Renal cortical epithelial cell (primary cell): ENCODE measurements at places on chromosomes 5 and 9.

DNA sequence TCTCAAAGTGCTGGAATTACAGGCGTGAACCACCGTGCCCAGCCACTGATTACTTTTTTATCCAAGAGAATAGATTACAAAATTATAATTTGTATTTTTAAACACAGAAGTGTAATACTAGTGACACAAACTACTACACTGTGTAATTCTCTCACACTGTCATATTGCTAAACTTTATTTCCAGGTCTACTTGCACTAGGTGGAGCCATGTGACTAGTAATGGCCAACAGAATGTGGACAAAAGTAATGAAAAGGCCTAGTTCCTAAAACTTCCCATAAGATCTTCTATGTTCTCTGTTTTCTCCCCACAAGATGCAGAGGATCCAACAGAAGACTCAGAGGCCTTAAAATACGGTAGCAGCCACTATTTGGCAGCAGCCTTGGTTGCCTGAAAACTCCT is 27.3 kb downstream of the NADK2 start:
- DNase-seq = no peak

GRCh38 chr5:110896901-110897300 is 158.1 kb downstream of the SLC25A46 start:
- DNase-seq = no peak

GRCh38 chr5:38780945-38781344 is 64.9 kb upstream of the OSMR start:
- DNase-seq = peak; percentile 61

DNA sequence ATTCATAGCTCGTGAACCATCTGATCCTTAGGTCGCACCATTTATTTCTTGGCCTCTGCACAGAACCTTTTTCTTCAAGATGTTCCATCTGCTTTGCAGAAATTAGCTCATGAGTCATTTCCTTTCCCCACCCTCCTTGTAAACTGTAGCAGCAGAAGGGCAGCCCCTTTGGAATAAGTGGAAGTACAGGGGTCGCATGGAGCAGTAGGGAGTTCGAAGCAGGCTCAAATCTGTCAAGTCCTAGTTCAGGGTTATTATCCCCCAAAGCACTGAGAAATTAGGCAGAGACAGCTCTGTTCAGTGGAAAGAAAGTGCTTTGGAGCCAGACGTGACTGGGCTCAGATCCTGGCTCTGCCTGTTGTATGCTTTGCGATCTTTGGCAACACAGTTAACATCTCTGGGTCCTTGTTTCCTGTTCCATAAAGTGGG is 84.2 kb downstream of the SGCD start:
- peak; percentile 2 for DNase-seq

DNA sequence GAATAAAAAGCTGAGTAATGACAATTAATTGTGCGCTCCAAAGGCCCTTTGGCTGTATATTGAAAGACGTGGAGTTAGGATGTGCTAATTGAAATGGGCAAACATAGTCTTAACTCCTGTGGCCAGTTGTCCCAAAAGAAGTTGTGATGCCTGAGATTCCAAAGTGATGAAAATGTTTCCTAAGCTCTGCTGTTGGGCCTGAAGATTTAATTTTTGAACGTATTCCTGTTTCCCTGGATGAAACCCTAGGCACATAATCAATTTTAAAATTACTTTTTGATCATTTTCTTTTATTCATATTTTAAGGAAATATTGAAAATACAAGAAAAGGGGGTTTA is 87.9 kb downstream of the PRDM6 start:
- DNase-seq = no peak

GRCh38 chr5:101102506-101102905 is 199.4 kb upstream of the ST8SIA4 start:
- peak; percentile 51 for DNase-seq

DNA sequence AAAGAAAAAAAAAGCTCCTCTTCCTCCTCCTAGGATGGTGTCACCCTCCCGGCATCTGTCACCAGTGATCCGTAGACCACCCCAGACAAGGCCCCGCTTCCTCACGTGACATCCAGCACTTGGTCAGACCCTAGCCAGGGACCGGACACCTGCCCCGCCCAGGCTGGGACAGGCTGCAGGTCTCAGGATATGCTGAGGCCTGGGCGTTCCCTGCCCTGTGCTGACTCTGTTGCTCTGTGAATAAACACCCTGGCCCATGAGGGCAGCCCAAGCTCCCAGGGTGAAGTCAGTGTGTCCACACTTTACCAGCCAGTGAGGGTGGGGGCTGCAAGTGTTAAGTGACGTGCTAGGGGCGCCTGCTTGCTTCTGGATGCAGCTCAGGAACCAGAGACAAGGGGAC is 5.6 kb downstream of the EDF1 start:
- no peak for DNase-seq

DNA sequence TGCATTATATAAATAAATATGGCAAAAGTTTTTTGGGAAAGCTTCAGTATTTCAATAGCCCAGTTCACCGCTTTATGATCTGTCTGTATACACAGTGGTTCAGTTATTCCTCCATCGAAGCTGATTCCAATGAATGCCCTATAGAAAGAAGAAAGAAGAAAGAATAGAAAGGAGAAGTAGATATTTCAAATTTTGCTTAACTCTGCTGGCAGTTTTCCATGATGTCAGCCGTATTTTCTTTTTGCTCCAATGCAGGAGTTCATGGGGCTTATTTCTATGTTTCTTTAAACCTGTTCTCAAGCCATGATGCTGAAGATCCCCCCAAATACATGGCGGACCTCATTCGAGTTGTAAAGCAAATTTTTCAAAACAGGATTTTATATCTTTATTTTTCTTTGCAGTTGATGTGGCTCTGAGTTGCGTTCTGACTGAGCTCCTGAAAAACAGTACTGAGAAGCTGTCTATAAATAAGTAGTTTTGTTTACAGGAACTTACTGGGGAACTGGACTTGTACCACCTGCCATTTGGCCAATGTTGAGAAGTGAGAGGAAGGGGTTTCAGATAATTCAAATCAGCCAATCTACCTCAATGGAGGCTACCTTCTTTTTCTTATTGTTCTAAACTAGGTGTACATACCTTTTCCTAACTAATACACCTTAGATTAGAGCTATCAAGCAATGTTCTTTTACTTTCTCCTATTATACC is 418.5 kb upstream of the MEF2C start:
- no peak for DNase-seq

DNA sequence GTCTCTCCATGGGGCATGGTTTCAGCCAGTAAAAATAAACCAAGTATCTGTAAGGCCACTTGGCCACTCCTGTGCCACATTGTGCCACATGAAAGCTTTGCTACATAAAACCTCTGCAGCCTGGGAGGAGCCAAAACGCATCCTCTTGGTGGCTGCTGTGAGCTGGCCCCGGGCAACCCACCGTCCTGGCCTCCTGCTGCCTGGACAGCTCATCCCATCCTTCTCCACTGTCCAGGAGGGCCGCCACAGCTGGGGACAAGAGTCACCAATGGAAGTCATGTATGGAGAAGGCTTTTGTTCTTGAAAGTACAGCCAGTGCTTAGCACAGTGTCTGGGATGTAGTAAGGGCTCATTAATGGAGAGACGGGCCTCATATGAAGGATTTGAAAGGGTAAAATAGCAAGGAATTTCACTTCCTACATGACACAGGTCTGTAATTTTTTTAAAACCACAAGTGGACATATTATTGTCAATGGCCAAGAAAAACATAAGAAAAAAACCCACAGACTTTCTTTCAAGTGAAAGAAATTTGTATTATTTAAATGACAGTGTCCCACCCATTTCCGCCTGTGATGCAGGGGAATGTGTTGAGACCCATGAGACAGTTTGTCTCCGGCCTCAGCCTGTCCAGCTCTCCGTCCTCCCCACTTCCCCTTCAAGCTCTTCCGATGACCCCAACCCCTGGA is 6.6 kb downstream of the PTGES start:
- no peak for DNase-seq

- DNase-seq = peak; percentile 81
Observed at GRCh38 chr5:37662362-37662761, 177.5 kb downstream of the GDNF start.

- DNase-seq = peak; percentile 68
Observed at GRCh38 chr5:110054240-110054639, 364.5 kb downstream of the MAN2A1 start.

DNA sequence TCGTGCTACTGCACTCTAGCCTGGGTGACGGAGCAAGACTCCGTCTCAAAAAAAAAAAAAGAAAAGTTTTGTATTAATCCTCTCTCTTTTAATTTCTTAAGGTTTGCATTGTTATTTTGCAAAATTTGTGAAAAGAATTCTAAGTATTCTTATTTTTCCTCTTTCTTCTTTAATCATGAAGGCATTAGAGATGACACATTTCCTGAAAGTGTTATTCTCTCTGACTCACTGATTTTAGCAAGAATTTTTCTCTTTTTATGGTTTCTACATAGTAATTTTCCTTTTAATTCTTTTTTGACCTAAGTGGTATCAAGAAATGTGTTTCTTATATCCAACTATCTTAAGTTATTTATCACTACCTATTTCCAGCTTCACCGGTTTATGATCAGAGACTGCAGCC is 78.0 kb downstream of the NSUN2 start:
- no peak for DNase-seq

DNA sequence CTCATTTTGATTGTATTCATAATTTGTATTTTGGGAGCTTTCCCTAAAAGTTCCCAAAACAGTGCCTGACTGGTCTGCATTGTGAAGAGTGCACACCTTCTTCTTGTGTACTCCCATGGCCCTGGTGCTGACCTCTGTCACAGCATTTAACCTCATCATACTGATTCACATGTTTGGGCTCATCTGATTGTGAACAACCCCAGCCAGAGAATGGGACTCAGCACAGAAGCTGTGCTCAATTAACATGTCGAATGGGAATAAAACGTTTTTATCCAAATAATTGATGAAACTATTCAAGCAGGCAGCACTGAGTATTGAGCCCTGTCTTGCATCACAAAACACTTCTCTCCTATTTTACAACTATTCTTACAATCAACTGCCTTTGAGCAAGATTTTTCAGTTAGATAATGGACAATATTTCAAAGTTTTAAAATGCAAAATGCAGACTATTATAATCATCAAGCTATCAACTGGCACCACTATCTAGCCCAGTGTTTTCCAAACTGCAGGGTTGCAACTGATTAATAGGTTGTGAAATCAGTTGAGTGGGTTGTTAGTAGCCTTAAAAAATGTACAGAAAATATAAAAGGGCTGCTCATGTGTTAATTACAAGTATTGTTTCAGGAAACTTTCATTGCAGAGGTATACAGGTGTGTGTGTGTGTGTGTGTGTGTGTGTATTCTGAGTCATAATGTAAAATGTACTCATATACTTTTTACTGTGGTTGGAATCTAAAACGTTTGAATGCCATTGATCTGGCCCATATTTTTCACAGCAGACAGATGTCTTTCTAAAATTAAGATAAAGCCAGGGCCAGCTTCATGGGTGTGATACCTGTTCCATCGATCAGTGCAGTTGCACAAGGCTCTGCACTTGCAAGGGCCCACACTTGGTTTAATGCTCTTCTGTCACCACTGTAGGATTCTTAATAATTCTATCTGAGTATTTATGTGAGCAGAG is 190.5 kb downstream of the PIK3R1 start:
- DNase-seq = peak; percentile 12

GRCh38 chr5:77400645-77401044 is 91.5 kb downstream of the WDR41 start:
- DNase-seq = peak; percentile 53
